A172 (cell line): ENCODE measurements at places on chromosomes 5 and 9.

DNA sequence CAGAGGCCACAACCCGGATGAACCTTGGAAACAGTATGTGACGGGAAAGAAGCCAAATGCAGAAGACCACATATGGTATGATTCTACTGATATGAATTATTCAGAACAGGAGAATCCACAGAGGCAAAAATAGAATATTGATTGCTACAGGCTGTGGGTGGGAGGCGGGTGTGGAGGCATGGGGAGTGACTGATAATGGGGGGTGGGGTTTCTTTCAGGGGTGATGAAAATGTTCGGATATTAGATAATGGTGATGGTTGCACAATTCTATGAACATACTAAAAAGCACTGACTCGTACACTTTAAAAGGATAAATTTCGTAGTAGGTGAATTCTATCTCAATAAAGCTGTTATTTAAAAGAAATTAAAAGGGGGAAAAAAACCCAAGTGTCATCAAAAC is 10.7 kb downstream of the IL4 start:
- no peak for DNase-seq

DNA sequence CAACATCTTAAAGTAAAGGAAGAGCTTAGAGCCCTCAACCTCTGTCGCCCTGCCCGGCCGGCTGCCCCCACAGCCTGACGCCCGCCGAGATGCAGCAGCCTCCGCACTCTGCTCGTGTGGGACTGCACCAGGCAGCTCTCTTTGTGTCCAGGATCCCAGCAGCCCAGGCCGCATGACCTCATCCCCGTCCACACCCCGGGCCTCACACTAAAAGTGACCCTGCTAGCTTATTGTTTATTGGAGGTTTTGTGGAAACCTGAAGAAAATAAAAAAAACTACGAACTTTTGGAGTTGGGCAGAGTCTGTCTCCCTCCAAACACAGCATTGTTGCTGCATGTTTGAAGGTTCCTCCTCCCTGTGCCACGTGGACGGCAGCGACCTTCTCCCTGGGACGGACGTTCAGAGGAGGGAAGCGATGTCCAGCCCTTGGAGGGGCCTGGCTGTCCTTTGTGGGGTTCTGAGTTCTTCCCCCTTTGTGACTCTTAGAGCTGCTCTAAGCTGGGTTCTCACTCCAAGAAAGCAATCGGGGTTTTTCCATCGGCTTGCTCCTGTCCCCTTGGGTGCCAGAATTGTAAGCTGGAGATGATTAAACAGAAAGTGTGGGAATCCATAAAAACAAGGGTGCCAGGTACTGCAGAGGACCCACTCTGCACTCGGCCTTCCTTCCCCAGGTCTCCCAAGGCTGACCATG is 103.5 kb upstream of the COL5A1 start:
- DNase-seq = no peak

- DNase-seq = no peak
Observed at GRCh38 chr9:108274971-108275370, 580.8 kb downstream of the ACTL7B start.

GRCh38 chr5:87827539-87827938 is 414.8 kb upstream of the CCNH start:
- peak; percentile 18 for DNase-seq

DNA sequence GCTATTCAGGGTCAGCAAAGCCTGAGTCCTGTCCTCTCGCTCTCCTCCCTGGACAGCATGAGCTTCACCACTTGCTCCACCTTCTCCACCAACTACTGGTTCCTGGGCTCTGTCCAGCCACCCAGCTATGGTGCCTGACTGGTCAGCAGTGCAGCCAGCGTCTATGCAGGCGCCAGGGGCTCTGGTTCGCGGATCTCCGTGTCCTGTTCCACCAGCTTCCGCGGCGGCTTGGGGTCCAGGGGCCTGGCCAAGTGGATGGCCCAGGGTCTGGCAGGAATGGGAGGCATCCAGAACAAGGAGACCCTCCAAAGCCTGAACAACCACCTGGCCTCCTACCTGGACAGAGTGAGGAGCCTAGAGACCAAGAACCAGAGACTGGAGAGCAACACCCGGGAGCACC is 8.6 kb downstream of the NIPBL start:
- DNase-seq = no peak

DNA sequence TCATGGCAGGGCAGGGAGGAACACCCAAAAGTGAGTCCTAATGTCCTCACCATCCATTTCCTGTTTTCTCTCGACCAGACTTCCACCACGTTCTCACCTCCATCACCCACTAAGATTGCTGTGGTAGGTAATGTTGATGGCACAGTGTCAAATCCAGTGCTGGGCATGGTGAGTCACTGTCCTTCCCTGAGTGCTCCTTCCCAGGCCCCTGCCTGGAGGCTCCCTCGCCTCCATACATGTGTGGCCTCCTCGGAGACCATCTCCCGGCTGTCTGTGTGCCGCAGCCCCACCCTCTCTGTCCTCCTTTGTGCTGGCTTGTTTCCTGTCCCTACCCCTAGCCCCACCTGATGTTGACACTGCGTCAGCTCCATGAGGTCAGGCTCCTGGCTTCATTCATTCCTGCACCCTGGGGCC is 177.5 kb downstream of the SYK start:
- DNase-seq = peak; percentile 72

GRCh38 chr5:68122439-68123328 is 92.9 kb upstream of the PIK3R1 start:
- no peak for DNase-seq

- no peak for DNase-seq
Observed at GRCh38 chr5:33994845-33995244, 10.4 kb upstream of the SLC45A2 start.

GRCh38 chr5:160506006-160507004 is 84.7 kb downstream of the PTTG1 start:
- DNase-seq = no peak

DNA sequence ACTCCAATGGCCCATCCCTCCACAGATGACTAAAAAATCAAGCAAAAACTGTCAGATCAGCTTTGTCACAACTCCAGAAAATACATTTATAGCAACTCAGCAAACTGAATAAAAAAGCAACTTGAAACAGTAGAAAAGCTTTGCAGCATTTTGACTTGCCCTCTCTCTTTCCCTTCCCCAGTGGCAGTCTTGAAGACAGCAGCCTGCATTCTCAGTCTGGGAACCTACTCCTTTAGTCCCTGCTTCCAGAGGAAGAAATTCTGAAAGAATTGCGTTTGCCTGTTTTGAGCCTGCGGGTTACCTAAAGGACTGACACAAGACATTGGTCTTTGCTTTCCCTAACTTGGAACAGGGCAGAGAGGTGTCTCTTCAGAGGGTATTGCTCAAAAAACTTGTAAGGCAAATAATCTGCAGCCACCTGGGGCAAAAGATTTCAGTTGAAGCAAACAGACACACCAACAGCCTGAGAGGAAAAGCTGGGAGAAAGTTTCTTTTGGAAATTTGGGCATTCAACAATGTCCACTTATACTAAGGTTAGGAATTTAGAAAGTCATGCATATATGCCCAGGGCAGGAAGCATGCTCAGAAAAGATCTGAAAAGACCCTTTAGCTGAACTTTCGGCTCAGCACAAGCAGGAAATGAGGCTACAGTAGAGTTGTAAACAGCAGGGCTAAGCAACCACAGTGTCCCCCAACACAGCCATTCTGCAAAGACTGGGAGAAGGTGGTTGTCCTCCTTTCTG is 15.2 kb upstream of the SLC35D2 start:
- DNase-seq = no peak

GRCh38 chr9:92384375-92384774 is 20.0 kb downstream of the OGN start:
- peak; percentile 49 for DNase-seq

DNA sequence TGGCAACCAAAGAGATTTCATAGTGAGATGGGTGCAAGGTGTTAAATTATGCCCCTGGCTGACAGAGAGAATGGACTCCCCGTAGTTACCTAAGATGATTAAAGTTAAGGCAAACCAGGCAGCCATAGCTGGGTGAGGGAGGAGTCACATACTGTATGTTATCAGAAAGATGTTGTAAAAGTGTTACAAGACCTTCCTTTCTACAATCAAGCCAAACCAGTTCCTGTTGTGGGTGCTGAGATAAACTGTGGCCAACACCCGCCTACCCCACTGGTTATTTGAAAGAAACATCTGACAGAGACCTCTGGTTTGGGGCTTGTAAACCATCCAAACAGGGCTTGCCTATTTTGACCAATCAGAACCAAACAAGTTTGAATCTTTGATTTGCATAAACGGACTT is 684.7 kb upstream of the NUDT12 start:
- no peak for DNase-seq

DNA sequence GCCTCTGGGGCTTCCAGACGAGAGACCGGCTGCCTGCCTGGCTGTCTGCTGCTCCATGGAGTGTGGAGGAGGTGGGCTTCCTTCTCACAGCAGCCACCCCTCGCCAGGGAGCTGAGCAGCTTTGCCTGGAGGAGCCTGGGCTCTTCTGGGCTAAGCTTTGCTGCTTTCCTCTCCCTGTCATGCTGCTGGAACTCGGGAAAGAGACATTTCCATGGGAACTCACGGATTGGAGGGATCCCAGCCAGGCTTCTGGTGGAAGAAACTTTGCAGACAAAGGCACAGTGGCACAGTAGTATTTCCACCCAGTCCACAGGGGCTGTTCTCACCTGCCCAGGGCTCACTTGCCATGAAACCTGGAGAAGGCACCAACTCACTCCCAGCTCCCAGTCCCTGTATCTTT is 5.6 kb upstream of the NTNG2 start:
- no peak for DNase-seq

DNA sequence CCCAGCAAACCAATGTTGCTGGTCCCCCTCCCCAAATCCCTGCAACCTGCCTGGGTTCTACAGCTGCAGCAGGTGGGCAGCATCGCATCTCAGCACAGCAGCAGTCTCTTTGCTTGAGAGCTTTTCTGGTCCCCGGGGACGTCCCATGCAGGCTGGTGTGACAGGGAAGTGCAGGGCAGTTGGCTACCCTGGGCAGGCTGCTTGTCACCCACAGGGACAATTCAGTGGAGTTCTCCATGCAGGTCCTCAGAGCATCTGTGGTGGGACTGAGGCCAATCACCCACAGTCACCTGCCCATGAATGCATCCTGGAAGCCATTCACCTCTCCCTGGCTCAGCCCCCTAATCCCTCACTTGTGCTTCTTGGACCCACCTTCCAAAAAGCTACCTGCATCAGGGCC is 43.9 kb upstream of the SEMA4D start:
- DNase-seq = no peak

DNA sequence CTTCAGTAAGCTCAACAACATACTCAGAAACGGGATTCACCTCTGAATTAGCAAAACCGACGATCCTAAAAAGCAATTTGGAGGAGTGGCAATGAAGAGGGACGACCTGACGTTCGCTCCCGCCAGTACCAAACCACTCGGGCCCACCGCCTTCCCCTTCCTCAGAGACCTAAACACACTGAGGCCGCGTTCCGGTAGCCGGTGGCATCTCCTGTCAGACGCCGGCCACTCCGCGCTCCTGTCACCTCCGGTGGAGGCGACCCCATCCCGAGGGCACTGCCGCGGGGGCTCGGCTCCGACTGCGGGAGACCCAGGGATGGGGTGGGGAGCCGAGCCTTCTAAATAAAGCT is 617 bp downstream of the PPP6C start:
- DNase-seq = no peak

DNA sequence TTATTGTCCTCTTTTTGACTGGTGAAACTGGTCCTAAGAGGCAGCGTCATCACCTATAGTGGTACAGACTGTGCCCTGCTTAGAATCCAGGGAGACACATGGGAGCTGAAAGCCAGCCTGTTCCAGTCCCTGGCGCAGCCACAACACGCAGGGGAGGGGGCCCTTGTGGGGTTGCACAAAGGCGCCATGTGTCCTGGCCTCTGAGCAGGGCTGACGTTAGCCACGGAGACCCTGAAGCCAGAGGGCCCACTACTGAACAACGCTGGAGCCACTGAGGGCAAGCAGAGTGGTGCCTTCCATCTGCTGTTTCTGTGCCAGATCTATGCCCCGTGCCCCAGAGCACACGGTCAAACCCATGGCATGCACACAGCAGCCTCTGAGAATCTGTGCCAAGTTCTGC is 147.3 kb downstream of the ACTL7B start:
- no peak for DNase-seq

DNA sequence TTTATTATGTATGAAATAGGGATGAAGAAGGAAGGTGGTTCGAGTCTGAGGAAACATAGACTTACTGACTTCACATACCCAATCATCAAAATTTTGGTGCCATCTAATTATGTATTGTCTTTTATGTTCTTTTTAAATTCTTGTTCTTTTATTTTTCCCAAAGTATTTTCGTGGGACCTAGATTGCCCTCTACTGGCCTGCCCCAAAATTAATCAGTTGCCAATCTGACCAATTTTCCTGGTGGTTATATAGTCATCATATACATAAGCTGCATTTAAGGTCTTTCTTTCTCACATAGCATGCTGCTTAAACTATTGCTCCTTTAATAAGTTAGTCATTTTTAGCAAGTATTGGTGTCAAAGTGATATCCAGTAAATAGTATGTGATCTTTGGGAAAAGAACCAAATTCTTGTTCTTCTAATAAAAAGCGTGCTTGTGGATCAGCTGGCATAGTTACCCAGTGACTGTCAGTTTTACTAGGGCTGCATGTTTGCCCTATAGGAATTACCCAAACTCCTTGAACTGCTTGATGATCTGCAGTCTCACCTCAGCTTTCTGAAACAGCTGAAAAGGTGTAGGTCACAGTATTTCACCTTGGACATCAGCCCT is 223.5 kb downstream of the SH3GL2 start:
- no peak for DNase-seq

- DNase-seq = no peak
Observed at GRCh38 chr9:111197256-111197655, 132.8 kb downstream of the OR2K2 start.

DNA sequence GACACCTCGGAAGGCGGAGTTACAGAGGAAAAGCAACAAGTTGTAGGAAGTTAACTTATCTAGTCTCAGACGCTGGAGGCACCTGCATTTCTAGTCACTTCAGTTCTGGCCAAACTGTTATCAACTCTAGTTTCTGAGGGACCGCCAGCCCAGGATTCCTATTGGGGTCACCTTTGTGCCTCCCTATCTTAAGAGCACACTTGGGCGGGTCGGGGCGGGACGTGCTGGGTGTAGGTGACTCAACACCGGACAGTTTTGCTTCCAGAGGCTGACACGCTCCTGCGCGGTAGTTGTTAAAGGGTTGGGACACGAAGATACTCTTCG is 679 bp upstream of the KDM4C start:
- peak; percentile 76 for DNase-seq

DNA sequence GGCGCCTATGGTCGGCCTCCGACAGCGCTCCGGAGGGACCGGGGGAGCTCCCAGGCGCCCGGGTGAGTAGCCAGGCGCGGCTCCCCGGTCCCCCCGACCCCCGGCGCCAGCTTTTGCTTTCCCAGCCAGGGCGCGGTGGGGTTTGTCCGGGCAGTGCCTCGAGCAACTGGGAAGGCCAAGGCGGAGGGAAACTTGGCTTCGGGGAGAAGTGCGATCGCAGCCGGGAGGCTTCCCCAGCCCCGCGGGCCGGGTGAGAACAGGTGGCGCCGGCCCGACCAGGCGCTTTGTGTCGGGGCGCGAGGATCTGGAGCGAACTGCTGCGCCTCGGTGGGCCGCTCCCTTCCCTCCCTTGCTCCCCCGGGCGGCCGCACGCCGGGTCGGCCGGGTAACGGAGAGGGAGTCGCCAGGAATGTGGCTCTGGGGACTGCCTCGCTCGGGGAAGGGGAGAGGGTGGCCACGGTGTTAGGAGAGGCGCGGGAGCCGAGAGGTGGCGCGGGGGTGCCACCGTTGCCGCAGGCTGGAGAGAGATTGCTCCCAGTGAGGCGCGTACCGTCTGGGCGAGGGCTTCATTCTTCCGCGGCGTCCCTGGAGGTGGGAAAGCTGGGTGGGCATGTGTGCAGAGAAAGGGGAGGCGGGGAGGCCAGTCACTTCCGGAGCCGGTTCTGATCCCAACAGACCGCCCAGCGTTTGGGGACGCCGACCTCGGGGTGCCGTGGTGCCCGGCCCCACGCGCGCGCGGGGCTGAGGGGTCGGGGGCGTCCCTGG is 561 bp downstream of the DAPK1 start:
- peak; percentile 20 for DNase-seq
